Activated naive CD8-positive, alpha-beta T cell treated with anti-CD3 and anti-CD28 coated beads, Interleukin-2, amount 10 ng/mL, durations not matched to agents 7 days and 5 days (primary cell): ENCODE measurements at places on chromosomes 2 and 18.

GRCh38 chr2:74828543-74828942 is 5.4 kb upstream of the HK2 start:
- H3K4me1 ChIP-seq: peaks cover 14% of the 10 kb centered on the region
- no peak overlapping the region for H3K27ac ChIP-seq

DNA sequence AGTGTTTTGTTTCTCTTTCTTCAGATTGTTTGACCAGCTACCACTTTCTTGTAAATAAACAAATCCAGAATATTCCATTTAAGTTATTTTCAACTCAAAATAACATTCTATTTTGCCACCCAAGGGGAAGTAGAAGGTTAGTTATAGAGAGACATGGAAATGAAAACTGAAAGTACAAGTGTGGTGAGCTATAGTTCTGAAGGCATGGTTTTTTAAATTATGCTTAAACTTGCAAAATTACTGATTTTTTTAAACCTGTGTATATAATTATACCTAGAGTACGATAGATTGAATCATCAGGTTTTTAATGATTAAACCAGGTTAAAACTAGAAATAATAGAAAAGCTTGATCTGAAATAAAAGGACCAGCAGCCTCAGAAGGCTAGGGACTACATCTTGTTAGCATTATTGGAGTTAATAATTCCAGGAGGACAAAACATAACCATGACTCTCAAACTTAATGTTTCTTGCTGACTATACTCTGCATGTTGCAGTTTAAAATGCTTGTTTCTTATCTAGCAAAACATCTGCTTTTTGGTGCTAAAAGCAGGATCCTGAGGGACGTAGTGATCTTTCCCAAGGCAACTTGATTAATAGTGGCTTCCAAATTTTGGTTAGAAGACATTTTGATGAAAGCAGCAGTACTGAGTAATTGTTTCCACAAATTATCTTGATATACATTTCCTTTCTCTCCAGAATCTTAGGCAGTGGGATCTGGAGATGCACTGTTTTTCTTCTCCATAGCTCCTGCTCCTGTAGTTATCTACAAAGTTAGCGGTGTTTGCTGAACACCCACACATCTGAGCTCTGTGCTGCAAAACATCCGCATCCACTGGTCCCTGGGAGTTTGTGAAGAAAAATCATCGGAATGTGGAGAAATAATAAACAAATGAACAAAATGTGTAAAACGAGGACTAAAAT is 327.2 kb upstream of the PKDCC start:
- peaks cover 5% of the 10 kb centered on the region for H3K36me3 ChIP-seq
- peaks cover 11% of the 10 kb centered on the region for H3K4me1 ChIP-seq
- DNase-seq: no peak

- no peak overlapping the region for H3K4me3 ChIP-seq
- no peak for DNase-seq
- H3K27ac ChIP-seq: no peak overlapping the region
- H3K36me3 ChIP-seq: no peaks in the 10 kb centered on the region
Observed at GRCh38 chr18:48637081-48637990, 98.5 kb downstream of the CTIF start.

DNA sequence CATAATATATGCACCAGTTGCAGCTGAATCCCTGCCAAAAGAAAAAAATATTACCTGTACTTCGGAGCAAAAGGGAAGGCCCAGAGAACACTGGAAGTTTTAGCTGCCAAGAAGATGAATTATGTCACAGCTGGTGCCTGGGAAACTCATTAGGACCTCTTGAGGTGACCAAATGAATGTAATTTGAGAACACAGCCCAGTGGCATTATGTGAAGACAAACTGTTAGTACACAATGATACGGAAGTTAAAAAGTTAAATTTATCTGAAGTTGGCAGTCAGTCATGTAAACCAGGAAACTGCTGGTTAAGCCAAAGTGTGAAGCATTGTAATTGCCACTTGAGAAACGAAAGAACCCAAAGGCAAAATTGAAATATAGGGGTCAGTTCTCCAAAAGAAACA is 80.7 kb downstream of the EML4 start:
- no peak overlapping the region for H3K4me3 ChIP-seq
- no peak for DNase-seq
- peaks cover 36% of the 10 kb centered on the region for H3K36me3 ChIP-seq
- H3K4me1 ChIP-seq: peaks cover 31% of the 10 kb centered on the region
- H3K27ac ChIP-seq: no peak overlapping the region
- H3K27me3 ChIP-seq: no peaks in the 10 kb centered on the region

DNA sequence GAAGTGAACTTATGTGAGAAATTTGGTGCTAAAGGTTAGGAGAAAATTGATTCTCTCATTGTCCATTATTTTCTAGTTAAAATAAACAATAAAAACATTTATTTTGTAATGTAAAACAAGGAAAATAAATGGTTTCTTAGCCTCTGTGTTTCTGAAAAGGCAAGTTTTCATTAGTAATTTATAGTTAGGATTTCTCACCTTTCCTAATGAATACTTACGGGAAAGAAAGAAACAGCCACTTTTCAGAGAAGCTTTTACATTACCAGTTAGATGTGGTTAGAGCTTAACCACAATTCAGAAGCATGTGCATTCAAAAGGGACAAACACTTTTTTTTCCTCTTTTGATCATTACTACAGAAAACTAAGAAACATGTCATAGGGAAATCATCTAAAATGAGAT is 18.8 kb downstream of the NEMP2 start:
- H3K36me3 ChIP-seq: peaks cover 34% of the 10 kb centered on the region
- H3K4me3 ChIP-seq: no peak overlapping the region
- H3K27me3 ChIP-seq: no peaks in the 10 kb centered on the region
- H3K4me1 ChIP-seq: peaks cover 25% of the 10 kb centered on the region
- no peak overlapping the region for H3K27ac ChIP-seq

GRCh38 chr2:42567806-42568400 is 529 bp upstream of the MTA3 start:
- H3K27ac ChIP-seq: peak overlapping the region; percentile 61
- H3K4me3 ChIP-seq: peak overlapping the region; percentile 68
- H3K36me3 ChIP-seq: peaks cover 13% of the 10 kb centered on the region
- peaks cover 23% of the 10 kb centered on the region for H3K4me1 ChIP-seq
- H3K27me3 ChIP-seq: no peaks in the 10 kb centered on the region
- DNase-seq: peak; percentile 37

DNA sequence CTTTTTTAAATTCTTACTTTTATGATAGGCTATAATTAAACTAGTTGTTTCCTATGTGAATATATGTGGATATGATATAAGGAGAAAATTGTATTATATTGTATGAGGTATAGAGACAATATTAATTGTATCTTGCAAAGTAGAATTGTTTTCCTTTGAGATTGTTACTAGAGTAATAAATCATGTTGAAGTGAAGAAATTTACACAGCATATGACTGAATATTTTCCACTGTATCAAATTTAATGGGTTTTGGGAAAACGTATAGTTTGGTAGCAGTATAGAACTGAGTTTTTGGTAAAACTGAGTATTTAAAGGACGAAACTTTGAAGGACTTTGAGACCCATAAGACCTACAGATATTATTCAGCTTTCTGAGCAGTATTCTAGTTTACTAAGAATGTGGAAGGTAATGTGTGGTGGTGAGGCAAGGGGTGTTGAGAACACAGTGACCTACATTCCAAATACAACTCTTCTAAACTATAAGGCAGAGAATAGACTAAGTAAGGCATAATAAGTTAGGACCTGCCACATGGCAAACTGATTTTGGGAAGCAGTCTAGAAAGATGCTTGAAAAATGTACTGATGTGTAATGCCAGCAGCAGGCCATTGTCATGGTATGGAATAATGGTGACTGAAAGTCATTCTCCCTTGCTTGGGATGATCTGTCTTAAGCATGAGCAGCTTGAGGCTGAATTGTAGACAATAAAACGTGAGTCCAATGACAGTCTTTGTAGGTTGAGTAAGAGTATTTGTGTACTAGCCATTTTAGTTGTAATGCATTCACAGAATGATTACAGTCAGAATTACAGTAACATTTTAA is 29.6 kb downstream of the PKP4 start:
- H3K4me1 ChIP-seq: peaks cover 5% of the 10 kb centered on the region
- H3K4me3 ChIP-seq: no peak overlapping the region
- peaks cover 5% of the 10 kb centered on the region for H3K36me3 ChIP-seq
- no peak overlapping the region for H3K27ac ChIP-seq
- DNase-seq: no peak
- H3K27me3 ChIP-seq: no peaks in the 10 kb centered on the region

GRCh38 chr2:233032551-233033320 is at the start of gene NEU2:
Gene NEU2 (plus strand): TSS chr2:233032672. CDS start chr2:233032672, 0 bp downstream.
- no peaks in the 10 kb centered on the region for H3K36me3 ChIP-seq
- H3K4me3 ChIP-seq: no peak within 1 kb of the TSS
- peaks cover 3% of the 10 kb centered on the region for H3K4me1 ChIP-seq
- no peak within 1 kb of the TSS for H3K27ac ChIP-seq

DNA sequence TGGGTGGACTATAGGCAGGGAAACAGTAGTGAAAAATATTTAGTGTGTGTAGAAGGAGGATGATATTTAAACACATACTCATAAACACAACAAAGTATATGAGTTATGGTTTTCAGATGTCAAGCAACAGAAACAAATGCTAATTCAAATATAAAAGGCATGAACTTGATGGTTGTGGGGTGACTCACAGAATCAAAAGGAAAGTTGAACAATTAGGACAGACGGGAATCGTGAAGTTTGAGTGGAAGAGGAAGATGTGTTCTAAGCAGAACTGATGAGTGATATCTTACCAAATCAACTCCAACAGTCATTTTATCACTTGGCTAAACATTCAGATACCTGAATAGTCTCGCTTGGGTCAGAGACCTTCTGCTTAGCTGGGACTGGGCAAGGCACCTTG is 53.6 kb upstream of the ITGA6 start:
- no peaks in the 10 kb centered on the region for H3K4me1 ChIP-seq
- H3K27me3 ChIP-seq: peaks cover 3% of the 10 kb centered on the region
- H3K4me3 ChIP-seq: no peak overlapping the region
- H3K36me3 ChIP-seq: no peaks in the 10 kb centered on the region
